ENCODE measurements at places on chromosomes 12 and 14. TPM values are rescaled to one million over a fixed set of nuclear protein-coding genes. Genes with fewer than 3 reads are reported as not detected.
A peak's percentile ranks its signal among the peaks of the same experiment; 100 is the strongest.

GRCh38 chr14:64880221-64881121 lies 764 bp upstream of the SPTB start:
- peak; percentile 42 for DNase-seq
- H3K36me3 ChIP-seq, result no peaks in the 10 kb centered on the region
- peak overlapping the region; percentile 57 for H3K27ac ChIP-seq
- H3K4me3 ChIP-seq, result peak overlapping the region; percentile 57

- no peak overlapping the region for H3K27ac ChIP-seq
- no peak for DNase-seq
- no peaks in the 10 kb centered on the region for H3K36me3 ChIP-seq
- H3K27me3 ChIP-seq, result no peaks in the 10 kb centered on the region
- no peaks in the 10 kb centered on the region for H3K4me1 ChIP-seq
These were observed 41.5 kb downstream of the ARL6IP4 start for GRCh38 chr12:123021688-123022604.

Gene INHBC
- total RNA-seq, result not detected

DNA sequence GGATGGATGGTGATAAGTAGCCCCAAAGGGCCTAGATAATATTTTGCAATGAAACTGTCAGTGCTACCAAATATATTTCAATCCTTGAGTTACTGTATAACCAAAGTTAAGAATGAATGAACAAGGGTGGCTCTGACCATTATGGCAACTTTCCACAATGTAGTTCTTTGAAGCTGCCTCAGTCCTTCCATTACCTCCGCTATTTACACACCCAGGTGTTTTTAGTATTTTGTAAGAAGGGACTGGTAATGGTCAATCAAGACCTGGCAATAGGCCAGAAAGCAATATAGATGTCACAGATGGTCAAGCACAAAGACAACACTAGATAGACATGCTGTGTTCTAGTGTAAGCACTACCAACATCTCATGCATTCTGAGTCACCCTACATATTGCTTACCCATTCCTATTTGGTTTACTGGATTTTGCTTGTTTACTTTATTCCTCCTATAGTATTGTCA lies 16.3 kb downstream of the DUSP16 start:
- H3K27me3 ChIP-seq, result no peaks in the 10 kb centered on the region
- no peak overlapping the region for H3K27ac ChIP-seq
- no peak overlapping the region for H3K4me3 ChIP-seq
- DNase-seq, result no peak
- no peaks in the 10 kb centered on the region for H3K4me1 ChIP-seq

- DNase-seq, result no peak
- no peaks in the 10 kb centered on the region for H3K4me1 ChIP-seq
- H3K27ac ChIP-seq, result no peak overlapping the region
- H3K4me3 ChIP-seq, result no peak overlapping the region
These were observed 501.5 kb upstream of the USP15 start for GRCh38 chr12:61758661-61759060.

GRCh38 chr14:68264260-68264569 lies 444.6 kb downstream of the RAD51B start:
- peaks cover 16% of the 10 kb centered on the region for H3K4me1 ChIP-seq
- peak overlapping the region; percentile 75 for H3K27ac ChIP-seq
- H3K36me3 ChIP-seq, result no peaks in the 10 kb centered on the region
- H3K4me3 ChIP-seq, result no peak overlapping the region
- peak; percentile 64 for DNase-seq
- H3K27me3 ChIP-seq, result no peaks in the 10 kb centered on the region

DNA sequence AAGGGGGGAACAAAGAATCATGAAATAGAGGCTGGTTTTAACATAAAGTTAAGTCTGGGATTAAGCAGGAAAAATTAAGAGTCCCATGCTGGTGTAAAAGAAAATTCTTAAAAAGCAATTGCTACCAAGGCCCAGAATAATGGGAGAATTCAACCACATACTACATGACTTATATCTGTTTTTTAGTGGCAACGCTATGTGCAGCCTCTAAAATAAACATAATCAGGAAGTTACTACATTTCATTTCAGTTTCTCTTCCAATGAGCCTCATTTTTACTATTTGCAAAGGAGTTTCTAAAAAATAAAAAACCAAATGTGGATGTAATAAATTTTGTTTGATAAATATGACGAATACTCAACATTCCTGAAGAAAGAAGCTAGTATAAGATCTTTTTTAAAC lies 58.1 kb downstream of the CPNE8 start:
- no peaks in the 10 kb centered on the region for H3K27me3 ChIP-seq
- no peaks in the 10 kb centered on the region for H3K4me1 ChIP-seq
- no peak overlapping the region for H3K27ac ChIP-seq
- no peaks in the 10 kb centered on the region for H3K36me3 ChIP-seq
- DNase-seq, result no peak

Gene SLC6A15
- 0.98 TPM for total RNA-seq

- peaks cover 98% of the 10 kb centered on the region for H3K27me3 ChIP-seq
- peaks cover 11% of the 10 kb centered on the region for H3K4me1 ChIP-seq
- H3K27ac ChIP-seq, result peak overlapping the region; percentile 21
- H3K36me3 ChIP-seq, result no peaks in the 10 kb centered on the region
- no peak for DNase-seq
These were observed 5.3 kb upstream of the TBX5 start for GRCh38 chr12:114411071-114411837.

Measured in muscle of leg (tissue), 16 donors.